GM12878 (cell line): ENCODE measurements at places on chromosomes 12 and 14. TPM values are rescaled to one million over a fixed set of nuclear protein-coding genes. Genes with fewer than 3 reads are reported as not detected.

The LRRC43 gene
- polyA plus RNA-seq: not detected in 2 replicates

The PAX9 gene
- 0.04 TPM in 1 of 2 replicates, not detected in the other for polyA plus RNA-seq

The SIX6 gene
- polyA plus RNA-seq: not detected in 2 replicates

The BDKRB2 gene
- polyA plus RNA-seq: not detected in 2 replicates

The FGF6 gene
- not detected in 2 replicates for polyA plus RNA-seq

The TMTC1 gene
- 0.33 and 0.46 TPM in 2 replicates for polyA plus RNA-seq

The RASSF9 gene
- not detected in 2 replicates for polyA plus RNA-seq

The ZBTB42 gene
- not detected in 2 replicates for polyA plus RNA-seq

DNA sequence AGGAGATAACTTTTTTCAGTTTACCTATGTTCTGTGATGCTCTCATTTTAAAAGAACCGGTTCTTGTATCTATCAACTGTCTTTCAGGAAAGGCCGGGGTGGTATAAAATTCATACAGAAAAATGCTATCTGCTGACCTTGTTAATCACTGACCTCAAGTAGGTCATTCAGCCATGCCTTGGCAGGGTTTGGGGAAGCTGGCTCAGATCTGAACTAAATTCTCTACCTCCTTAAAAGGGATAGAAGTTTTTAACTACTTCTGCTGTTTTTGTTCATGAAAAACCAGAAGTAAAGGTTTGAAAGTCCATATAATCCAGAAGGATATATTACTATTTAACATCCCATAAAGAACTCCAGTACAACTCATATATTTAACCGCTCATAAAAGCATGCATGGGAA is 10.1 kb downstream of the MYRFL start:
- DNase-seq: no peak

DNA sequence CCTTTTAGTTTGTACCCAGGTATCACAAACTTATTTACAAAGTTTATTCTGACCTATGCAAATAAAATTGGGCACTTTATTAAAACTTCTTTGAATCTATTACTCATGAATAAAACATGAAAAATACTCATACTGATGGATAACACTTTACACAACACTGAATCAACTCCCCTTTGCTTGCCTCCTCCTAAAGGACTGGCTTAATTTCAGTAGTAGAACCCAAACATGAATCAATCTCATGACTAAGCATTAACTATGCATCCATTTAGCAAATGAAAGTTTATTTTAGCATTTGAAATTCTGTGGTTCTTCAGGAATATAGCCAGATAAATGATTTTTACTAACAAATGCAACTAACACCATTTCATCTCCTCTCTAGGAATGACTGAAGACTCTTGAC is 32.4 kb downstream of the DENND5B start:
- no peak for DNase-seq

DNA sequence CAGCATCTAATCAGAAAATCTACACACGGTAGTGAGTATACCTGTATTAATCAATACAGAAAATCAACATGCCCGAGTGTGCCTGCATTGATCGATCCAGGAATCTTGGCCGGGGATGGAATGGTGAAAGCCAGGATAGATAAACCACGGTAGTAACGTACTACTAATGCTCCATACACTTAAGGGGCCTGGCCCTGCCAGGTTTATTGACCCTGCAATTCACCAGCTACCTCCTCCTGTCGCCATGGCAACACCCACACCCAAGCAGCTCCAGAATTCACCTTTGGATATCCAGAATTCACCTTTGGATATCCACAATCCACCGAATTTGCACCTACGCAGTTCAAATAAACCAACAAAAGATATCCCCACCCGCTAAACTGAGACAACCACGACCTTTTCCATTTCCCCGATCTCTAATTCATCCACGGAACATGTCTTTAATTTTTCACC is 14.8 kb upstream of the CALM1 start:
- DNase-seq: no peak

DNA sequence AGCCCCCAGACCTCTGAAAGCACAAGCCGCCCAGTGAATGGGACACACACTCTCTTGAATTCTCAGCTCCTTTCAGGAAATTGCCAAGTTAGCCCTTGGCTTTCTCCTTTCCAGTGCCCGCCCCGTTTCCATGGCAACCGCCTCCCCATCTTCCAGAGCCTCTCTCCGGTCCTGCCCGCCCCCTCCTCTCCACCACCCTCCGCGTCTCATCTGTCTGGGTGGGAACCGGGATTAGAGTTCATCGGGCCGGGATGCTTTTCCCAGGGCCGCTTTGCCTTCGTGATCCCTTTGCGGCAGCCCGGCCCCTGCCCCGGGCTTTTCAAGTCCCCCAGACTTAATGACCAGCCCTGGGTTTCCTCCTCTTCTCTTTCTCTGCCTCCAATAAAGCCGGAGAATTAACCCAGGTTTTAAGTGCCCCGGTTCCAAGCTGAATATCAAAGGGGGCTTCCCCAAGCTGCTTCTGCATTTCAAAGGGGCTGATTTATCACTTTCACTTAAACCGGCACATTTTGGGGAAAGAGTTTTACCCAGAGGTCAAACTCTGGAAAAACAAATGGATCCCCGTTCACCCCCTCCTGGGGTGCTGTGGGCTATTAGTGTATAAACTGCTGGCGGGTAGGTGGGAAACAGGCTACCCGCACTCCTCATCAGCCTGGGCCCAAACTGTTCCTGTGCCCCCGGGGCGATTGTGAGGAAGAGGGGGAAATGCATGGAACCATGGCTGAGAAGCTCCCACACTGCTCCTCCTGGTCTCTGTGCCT is 101.7 kb downstream of the ZFP36L1 start:
- no peak for DNase-seq

DNA sequence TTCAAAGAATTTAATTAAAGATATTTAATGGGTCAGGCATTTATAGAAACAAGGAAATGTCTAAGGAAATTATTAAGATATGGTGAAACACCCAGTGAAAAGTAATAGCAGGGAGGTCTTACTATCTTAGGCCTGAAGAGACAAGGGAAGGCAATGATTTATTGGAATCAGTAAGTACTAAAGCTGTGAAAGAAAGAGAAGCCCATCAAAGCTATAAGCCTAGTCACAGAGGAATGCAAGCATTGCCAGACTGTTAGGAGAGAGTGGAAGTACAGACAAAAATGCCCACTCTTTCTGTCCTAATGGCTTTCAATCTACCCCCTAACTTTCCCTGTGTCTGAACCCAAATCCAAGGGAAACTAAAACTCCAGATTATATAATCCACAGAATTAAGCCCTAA is 69.2 kb upstream of the PIK3C2G start:
- DNase-seq: no peak

GRCh38 chr12:49584591-49584990 is 16.6 kb upstream of the MCRS1 start:
- DNase-seq: no peak

DNA sequence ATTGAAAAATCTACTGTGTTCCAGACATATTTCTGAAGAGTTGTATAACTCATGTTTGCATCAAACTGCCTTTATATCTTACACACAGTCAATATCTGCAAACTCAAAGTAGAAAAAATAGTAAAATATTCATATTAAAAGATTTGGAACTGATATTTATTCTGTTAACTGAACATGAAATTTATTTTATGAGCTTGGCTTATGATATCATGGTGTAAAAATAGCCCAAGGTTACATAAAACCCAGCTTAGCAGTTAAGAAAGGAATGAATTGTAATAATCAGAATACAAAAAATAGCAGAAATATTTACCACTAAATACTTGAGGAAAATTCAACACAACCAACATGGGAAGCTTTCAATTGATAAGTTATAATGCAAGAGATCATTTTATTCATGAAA is 367.9 kb downstream of the FLRT2 start:
- no peak for DNase-seq

- DNase-seq: no peak
Observed at GRCh38 chr14:27605282-27605681, 1007.4 kb upstream of the NOVA1 start.

GRCh38 chr12:13211859-13212664 is 15.5 kb downstream of the EMP1 start:
- no peak for DNase-seq

DNA sequence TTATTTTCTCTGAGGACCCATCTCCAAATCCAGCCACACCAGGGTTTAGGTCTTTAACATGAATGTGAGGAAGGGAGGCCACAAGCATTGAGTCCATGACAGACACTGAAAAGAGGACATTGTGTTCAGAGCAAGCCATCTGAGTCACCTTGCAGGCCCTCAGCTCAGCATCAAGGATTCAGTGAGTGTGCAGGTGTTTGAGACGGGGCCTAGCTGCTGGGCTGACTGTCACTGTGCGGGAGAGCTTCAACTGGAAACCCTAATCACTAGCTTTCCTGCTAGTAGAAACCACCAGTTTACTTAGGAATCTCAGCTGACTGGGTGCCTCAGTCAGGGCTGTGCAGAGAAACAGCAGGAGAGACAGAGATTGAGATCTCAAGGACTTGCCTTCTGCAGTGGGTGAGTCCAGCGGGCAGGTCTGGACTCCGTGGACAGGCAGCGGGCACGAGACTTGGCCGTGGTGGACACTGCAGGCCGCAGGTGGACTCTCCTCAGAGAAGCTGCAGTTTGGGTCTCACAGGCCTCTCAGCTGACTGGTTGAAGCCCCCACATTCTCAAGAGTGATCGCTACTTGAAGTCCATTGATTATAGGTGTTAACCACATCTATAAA is 86.1 kb upstream of the DYNC1H1 start:
- DNase-seq: no peak

- no peak for DNase-seq
Observed at GRCh38 chr12:24902511-24903328, 46.2 kb downstream of the BCAT1 start.

DNA sequence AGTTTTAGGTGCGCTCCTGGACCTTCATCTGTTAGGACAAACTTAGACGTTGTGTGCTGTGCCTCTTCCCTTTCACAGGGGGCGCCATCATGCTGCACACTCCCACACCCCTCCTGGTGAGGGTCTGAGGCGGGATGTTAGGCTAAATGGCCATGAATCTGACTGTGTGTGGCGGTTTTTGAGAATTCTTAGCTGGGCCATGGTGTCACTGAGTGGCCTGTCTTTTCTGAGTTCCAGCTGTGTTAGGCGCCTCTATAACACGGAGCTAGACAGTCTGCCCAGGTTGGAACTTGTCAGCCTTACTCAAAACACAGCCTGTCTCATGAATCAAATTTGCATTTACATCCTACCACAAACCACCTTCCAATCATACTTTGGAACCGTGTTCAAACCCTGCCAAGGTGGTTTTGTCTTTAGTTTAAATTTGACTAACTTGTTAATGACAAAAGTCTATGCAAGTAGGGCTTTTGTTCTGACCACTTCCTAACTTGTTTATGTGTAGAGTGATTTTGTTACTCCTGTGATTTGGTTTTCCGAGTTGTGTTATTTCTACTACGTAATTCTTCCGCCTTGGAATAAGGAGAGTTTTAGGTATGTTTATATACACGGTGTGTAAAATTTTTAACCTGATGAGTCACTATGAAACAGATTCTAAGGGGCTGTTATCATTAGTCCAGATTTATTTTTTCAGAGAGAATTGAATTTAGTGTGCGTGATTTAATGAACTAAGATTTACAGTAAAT is 19.6 kb downstream of the ACVR1B start:
- DNase-seq: peak; percentile 93

DNA sequence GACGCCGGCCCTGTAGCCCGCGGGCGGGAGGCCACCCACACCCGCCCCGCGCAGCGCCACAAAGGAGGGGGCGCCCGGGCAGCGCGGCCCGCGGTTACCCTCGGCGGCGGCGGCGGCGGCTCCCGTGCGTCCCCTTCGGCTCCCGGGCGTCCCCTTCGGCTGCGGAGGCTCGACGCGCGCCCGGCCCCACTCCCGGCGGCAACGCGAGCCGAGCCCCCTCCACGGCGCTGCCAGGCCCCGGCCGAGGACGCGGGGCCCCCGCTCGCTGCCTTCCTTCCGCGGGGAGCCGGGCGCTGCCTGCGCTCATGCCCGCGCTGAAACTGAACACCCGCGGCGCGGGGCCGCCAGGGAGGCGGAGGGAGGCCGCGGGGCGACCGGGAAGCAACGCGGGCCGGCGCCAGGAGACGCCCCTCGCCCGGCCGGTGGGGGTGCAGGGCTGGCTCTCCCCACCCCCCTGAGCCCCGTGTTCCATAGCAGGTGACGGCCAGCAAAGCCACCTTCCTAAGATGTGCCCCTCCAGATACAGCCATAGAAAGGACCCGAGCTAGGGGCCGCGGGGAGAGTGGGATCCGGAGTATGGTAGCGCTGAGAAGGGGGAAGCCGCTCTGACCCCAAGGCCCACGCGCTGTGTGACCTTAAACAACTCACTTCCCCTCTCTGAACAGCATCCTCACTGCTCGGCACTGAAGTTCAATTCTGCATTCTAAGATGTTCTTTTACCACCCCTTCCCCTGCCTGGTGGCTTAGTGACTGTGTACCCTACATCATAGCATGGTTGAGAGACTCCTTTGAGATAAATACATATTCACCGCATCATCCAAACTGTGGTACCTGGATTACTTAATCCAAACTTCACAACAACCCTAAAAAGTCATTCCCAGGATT is 42.8 kb downstream of the KDM2B start:
- no peak for DNase-seq

DNA sequence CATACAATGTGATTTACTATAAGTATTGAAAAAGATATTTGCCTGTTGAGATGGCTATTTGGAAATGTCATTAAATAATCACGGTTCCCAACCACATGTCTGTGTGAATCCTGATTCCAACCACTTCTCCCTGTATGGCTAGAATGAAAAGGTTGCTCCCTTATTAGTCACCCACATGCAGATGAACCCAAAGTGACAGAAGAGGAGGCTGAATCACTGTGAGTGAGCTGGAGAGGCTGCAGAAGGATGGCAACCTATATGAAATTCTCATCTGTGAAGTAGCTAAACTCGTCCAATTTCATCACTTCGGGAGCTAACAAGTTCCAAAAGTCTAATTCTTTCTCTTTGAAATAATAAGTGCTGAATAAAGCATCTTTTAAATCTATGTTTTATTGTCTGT is 300.5 kb downstream of the PRKD1 start:
- no peak for DNase-seq

GRCh38 chr12:131352296-131352900 is 358.5 kb upstream of the SFSWAP start:
- DNase-seq: no peak

- no peak for DNase-seq
Observed at GRCh38 chr12:16564675-16565074, 41.3 kb downstream of the LMO3 start.

GRCh38 chr12:7042842-7043241 is 17.7 kb upstream of the C1S start:
- no peak for DNase-seq

GRCh38 chr14:60643463-60644314 is 5.6 kb downstream of the SIX1 start:
- no peak for DNase-seq

DNA sequence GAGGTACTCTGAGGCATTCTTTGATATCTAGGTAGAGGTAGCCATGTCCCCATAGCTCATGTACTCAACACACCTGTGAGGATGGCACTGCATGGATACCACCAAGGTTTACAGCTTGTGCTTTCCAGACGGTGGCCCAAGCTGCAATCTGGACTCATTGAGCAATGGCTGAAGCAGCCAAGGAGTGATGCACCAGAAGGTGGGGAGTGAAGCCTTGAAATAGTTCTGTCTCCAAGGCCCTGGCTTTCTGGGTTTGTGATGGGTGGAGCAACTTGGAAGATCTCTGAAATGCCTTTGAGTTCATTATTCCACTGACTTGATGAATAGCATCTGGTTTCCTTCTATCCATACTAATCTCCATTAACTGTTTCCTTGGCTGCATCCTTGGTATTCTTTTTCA is 290.0 kb upstream of the NOVA1 start:
- DNase-seq: no peak

GRCh38 chr12:32777159-32777558 is 21.5 kb upstream of the YARS2 start:
- no peak for DNase-seq

GRCh38 chr14:81234278-81234677 is 13.5 kb upstream of the GTF2A1 start:
- no peak for DNase-seq
